Stimulated activated CD4-positive, alpha-beta T cell treated with anti-CD3 and anti-CD28 coated beads, Interleukin-1b, Interleukin-23, amount 100 ng/mL, for 1 hour (primary cell): ENCODE measurements at places on chromosomes 7 and 10.

DNA sequence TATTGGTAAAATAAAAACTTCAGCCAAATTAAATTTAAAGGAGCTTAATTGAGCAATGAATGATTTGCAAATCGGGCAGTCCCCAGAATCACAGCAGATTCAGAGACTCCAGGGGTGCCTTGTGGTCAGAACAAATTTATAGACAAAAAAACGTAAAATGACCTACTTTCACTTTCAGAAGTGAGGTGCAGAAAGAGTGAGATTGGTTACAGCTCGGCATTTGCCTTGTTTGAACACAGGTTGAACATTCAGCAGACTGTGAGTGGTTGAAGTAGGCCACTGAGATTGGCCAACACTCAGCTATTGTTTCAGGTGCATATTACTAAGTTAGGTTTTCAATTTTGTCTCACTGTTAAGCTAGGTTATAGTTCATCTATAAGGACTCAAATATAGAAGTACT, 153.4 kb downstream of the BICC1 start:
- DNase-seq: no peak

DNA sequence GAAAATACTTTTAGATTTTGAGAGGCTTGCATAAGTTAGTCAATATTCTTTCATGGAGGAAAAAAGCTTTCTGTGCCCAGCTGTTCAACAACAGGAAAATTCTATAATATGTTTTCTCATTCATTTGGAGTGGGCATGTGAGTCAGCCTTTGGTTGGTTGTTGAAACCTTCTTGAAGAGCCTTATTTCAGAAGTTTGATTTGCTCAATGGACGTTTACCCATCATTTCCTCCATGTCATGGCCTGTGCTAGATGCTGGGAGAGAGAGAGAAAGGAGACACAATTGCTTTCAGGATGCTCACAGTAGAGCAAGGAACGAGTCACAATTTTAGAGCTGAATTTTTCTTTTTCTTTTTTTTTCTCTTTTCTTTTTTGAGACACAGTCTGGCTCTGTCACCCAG, 181.7 kb downstream of the PRKCQ start:
- DNase-seq: no peak

DNA sequence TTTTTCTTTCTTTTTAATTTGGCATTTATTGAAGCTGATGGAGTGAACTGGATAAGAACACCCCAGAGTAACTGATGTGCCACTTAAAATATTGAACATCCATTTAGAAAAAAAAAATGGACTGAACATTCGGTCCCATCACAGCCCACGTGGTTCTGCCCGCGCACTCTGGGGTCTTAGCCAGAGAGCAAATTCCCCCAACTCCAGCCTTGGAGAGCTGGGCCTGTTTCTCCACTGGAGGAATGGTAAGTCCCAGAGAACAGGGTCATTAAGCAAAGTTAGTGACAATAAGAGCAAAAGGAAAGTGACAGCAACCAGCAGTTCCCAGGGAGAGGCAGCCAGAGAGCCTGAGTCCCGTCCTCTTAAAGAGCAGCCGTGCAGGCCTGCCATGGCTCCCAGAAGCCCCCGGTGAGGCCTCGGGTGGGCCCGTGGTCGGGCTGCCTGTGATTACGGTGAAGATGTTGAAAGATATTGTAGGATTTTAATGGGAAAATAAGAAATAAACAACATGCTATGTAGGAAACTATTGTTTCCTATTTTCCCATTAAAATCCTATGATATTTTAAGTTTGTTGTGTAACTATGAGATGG, 487.9 kb upstream of the MKI67 start:
- no peak for DNase-seq

GRCh38 chr10:86583983-86584382, 62.4 kb upstream of the WAPL start:
- no peak for DNase-seq

DNA sequence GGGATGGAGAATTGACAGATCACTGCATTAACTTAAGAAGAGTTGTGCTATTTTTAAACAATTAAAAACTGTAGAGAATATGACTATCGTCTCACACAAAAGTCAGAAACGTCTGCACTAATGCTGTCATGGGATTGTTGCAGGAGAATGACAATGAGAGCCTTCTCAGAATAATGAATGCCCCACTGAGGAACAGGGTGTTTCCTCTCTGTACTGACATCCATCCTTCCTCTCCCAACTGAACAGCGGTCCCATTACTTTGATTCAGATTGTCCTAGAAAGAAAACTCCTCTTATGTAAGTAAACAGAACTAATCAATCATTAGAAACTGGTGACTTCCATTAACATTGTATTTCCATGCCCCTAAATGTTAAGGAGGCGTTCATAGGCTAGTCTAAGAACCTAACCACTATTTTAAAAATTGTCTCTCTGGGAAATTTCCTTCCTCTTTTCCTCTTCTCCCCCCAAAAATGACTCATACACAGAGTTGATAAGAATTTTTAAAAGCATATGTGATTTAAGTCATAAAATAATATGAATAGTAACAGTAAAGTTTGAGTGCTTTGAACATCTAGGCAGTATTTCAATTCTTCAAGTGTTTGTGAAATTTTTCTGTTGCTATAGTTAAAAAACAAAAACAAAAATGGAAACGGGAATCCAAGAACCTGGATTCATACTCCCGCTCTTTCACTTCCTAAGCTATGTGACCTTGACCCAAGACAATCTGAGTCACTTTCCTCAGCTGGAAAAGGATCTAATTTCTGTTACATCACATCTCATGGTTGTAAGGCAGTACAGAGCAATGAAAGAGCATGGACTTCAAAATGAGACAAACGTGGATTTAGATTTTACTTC, 12.7 kb upstream of the MACC1 start:
- DNase-seq: no peak

GRCh38 chr10:72315054-72315453, 39.7 kb downstream of the DNAJB12 start:
- DNase-seq: no peak

DNA sequence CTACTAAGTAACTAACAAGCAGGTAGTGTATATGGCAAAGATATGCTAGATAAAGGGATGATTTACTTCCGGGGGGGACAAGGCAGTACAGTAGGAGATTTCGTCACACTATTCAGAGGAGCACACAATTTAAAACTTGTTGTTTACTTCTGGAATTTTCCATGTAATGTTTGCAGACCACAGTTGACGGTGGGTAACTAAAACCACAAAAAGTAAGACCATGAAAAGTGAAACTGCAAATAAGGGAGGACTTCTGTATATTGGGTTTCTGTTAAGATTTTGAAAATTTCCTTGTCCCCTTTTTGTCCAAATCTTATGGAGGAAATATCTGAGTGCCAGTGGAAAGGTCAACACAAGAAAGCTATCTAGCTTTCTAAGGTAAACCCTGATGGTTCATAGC, 170.0 kb downstream of the ELAPOR2 start:
- no peak for DNase-seq

DNA sequence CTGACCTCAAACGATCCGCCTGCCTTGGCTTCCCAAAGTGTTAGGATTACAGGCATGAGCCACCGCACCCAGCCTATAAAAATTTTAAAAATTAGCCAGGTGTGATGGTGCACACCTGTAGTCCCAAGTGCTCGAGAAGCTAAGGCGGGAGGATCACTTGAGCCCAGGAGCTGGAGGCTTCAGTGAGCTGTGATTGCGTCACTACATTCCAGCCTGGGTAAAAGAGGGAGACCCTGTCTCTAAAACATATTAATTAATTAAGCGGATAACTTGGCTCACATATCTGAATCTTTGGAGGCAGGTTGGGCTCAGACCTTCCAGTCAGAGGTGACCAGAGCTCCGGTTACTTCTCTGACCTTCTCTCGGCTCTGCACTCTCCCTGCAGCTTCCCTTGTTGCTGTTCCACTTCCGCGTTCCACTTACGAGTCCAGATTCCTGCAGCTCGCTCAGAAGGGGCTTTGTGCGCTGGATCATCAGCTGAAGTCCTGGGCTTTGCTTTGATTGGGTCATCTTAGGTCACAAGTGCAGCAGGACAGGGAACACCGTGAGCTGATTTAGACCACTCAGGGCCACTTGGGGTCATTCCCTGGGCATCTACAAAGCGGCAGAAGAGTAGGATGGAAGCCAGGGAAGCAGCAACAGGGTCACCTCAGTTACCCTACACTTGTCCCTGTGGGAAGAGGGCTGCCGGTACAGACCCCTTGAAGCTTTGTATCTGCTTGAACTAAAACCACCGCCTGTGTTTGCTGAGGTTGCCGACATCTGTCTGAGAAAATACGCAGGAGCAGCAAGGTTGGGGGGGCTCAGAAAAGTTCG, 2.0 kb upstream of the ARPC1B start:
- no peak for DNase-seq

DNA sequence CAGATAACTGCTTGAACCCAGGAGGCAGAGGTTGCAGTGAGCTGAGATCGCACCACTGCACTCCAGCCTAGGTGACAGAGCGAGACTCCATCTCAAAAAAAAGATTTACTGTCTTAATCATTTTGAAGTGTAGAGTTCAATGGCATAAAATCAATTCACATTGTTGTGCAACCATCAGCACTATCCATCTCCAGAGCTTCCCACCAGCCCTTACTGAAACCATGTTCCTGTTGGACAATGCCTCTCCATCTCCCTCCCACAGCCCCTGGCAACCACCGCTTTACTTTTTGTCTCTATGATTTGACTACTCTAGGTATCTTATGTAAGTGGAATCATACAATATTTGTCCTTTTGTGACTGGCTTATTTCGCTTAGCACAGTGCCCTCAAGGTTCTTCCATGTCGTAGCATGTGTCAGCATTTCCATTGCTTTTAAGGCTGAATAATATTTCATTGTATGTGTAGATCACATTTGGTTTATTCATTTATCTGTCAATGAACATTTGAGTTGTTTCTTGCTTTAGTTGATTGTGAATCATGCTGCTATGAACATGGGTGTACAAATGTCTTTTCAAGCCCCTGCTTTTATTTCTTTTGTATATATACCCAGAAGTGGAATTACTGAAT, 33.1 kb downstream of the NACAD start:
- DNase-seq: no peak

GRCh38 chr10:19195698-19196097, 147.1 kb downstream of the MALRD1 start:
- DNase-seq: no peak

DNA sequence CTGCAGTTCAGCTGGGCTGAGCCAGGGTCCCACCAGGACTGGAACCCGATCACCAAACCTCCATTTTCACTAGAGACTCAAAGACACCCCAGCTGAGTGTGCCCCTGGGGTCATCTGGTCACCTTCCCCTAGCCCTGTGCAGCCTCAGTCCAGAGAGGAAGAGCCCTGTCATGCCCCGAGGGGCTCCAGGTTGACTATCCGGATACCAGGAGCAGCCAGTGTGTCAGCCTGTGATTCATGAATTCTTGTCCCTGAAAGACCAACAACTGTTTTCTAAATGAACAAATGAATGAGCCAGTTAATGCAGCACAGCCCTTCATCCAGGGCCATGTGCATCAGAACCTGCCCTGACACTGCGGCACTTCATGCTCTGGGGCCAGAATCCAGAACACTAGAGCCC, 201.9 kb upstream of the TCERG1L start:
- DNase-seq: no peak

DNA sequence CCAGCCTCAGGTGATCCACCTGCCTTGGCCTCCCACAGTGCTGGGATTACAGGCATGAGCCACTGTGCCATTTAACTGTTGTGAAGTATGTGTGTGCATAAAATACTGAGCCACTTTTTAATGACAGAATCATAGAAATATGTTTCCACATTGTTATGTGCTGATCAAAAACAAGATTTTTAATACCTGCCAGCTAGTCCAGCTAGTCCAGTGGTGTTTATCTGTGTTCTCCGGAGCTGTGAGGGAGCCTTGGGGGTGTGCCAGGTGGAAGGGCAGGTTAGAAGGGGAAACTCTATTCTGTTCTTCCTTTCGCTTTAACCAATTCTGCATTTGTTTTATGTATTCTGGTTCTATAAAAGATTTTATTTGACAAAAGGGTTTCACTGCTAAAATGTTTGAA, 7.0 kb downstream of the FAM221A start:
- no peak for DNase-seq

GRCh38 chr7:100887516-100888290, 1.8 kb downstream of the UFSP1 start:
- DNase-seq: no peak

DNA sequence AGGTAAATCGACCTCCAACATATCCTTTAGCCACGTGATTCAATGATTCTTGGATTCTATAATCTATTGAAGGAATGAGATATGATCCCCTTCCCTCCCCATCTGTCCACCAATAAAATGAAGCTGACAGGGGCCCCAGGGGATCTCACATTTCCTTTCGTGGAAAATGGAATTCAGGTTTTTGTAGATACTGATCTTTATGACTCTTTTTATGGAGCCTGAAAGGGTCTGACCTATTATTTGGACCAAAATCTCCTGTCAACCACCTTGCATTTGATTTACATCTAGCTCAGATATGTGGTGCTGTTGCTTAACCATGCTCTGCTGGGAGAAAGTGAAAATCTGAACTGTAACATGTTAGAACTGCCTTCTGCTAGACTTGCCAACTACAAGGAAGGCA, 234.0 kb upstream of the CXCL12 start:
- DNase-seq: no peak

DNA sequence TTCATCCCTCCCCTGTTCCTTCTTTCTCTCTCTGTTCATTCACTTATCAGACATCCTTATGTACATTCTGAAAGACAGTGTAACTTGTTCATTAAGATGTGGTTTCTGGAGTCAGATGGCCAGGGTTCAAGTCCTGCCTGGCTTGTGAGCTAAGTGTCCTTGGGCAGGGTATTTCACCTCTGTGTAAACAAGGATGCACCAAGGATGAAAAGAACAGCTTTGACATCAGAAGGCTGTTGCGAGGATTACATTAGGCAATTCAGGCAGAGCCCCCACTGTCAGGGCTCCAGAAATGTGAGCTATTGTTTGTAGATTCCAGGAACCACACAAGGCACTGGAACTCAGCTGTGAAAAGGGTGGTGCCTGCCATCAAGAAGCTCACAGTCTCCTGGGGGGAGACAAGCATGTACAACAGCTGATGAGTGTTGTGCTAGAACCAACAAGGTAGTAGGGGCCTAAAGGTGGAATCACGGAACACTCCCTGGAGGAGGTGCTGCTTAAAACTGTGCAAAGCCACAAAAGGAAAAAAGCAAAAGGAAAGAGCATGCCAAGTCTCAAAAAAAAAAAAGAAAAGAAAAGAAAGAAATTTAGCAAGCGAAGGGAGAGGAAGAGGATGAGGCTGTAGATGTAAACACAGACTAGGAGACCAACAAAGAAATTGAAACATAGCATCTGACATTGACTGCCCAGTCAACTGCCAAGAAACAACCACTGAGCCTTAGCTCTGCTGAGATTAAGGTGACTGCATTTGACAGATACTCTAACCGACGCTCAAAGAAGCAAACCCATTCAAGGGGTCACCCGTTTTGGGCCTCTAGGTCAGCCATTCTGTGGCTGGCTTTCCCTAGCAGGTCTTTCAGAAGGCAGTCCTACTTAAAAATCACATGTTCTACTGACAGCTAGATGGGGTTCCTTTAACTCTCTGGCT, 12.5 kb downstream of the PDLIM1 start:
- DNase-seq: no peak
